ENCODE measurements at places on chromosomes 5 and 9. TPM values are rescaled to one million over a fixed set of nuclear protein-coding genes. Genes with fewer than 3 reads are reported as not detected.

GRCh38 chr9:108672475-108673190 is 183.2 kb downstream of the ACTL7B start:
- no peaks in the 10 kb centered on the region for H3K36me3 ChIP-seq
- H3K4me3 ChIP-seq: no peak overlapping the region
- H3K4me1 ChIP-seq: peaks cover 3% of the 10 kb centered on the region
- no peak overlapping the region for H3K27ac ChIP-seq
- DNase-seq: no peak

The NRG2 gene
- total RNA-seq: not detected

- H3K27me3 ChIP-seq: no peaks in the 10 kb centered on the region
- no peak overlapping the region for H3K4me3 ChIP-seq
- no peak for DNase-seq
These were observed 1164.3 kb upstream of the DMAC1 start for GRCh38 chr9:8963885-8964284.

DNA sequence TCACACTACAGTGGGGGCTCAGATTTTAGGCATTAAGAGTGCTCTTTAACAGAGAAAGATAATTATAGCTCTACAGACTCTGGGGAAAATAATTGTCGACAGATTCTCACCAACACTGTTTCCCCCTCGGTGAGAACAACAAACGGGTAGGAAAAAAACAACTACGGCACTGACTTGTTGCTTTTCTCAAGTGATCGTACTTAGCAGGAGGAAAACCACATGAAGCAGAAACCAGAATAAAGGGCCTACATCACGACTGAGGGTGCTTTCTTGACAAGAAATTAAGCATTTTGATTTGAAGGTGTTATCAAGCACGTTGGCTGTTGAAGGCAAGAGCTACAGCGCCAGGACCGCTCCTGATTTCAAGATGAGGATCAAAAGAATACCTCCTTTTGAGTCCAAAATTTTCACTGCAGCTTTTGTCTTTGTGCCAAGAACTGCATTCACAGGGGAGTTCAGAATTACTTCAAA is 27.2 kb upstream of the CER1 start:
- peaks cover 17% of the 10 kb centered on the region for H3K27me3 ChIP-seq
- no peak for DNase-seq
- H3K4me1 ChIP-seq: peaks cover 3% of the 10 kb centered on the region
- H3K4me3 ChIP-seq: no peak overlapping the region
- no peaks in the 10 kb centered on the region for H3K36me3 ChIP-seq

DNA sequence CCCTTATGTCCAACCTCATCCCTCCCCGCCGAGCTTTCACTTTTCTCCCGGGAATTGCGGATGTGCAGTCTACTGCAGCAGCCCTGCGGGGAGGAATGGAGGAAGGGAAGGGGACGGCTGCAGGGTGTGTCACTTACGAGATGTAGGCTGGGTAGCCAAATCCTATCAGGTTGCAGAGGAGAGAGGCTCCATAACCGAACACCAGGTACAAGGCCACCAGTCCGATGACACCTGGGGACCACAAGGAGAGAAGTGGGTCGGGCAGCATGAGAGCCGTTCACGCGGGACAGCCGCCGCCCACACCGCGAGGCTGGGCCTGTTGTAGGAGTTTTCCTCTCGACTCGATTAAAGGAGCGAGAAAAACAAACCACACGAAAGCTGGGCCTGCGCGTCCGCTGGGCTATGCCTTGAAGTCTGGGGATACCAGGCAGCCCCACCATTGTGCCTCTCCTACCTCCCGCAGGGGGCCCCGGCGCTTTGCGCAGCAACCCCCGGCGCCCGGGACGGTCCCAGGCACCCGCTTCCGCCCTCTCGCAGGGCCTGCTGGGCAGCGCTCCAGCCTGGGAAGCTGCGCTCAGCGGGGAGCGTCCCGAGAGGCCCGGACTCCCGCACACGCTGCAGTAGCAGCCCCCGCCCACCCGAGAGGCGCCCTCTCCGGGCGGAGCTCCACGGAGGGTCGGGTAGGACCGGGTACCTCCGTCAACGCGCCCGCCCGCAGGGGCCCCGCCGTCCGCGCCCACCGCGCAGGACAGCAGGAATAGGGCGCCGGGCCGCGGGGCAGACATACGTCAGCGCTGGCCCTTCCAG is 798 bp downstream of the REEP5 start:
- peak overlapping the region; percentile 96 for H3K4me3 ChIP-seq
- no peaks in the 10 kb centered on the region for H3K27me3 ChIP-seq
- peak overlapping the region; percentile 80 for H3K27ac ChIP-seq

The PPWD1 gene
- 69.7 TPM for total RNA-seq

DNA sequence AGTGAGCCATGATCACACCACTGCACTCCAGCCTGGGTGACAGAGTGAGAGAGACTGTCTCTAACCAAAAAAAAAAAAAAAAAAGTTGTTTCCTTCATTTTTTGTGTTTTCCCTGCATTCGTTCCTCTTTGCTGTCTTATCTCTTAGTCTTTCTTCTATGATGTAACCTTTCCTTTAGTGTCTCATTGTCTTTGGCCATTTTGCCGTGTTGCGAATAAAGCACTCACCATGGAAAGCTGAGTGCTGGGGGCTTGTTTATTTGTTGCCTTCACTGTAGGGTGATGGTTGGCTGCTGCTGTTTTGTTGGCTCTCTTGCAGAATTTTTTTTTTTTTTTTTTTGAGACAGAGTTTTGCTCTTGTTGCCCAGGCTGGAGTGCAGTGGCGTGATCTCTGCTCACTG is 7.7 kb downstream of the EHMT1 start:
- H3K27ac ChIP-seq: no peak overlapping the region
- DNase-seq: no peak
- no peak overlapping the region for H3K4me3 ChIP-seq
- H3K4me1 ChIP-seq: peaks cover 59% of the 10 kb centered on the region

DNA sequence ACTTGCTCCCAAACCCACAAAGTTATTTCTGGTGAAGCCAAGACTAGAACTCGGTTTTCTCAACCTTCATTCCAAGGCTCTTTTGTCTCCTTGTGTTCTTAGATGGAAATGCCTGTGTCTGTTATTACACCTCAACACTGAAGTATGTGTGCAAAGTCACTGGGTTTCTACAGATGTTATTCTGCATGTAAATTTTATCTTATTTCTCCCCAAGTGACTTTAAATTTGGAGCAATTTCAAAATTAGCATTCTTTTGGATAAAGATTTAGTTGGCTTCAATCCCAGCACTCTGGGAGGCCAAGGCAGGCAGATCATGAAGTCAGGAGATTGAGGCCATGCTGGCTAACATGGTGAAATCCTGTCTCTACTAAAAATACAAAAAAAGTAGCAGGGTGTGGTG is 104.4 kb upstream of the GNA14 start:
- no peaks in the 10 kb centered on the region for H3K27me3 ChIP-seq
- H3K4me3 ChIP-seq: no peak overlapping the region
- no peak for DNase-seq
- no peaks in the 10 kb centered on the region for H3K4me1 ChIP-seq

DNA sequence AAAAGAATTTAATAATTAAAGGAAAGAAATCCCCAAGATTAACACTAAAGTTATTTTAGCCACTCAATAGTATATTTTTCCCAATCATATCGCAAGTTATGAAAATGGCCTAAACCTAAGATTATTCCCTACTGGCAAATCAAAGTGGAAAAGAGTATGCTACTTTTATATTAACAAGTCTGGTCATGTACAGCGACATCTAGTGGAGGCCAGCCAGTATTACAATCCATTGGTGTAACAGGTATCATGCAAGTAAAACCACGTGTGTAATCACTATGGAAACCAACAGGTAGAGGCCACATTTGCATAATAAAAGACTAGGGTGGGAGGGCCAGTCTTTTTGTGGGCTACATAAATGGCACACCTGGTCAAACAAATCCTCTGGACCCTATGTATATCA is 976.4 kb upstream of the CDH9 start:
- H3K4me3 ChIP-seq: no peak overlapping the region
- H3K36me3 ChIP-seq: no peaks in the 10 kb centered on the region
- H3K4me1 ChIP-seq: no peaks in the 10 kb centered on the region
- H3K27me3 ChIP-seq: no peaks in the 10 kb centered on the region
- H3K27ac ChIP-seq: no peak overlapping the region

DNA sequence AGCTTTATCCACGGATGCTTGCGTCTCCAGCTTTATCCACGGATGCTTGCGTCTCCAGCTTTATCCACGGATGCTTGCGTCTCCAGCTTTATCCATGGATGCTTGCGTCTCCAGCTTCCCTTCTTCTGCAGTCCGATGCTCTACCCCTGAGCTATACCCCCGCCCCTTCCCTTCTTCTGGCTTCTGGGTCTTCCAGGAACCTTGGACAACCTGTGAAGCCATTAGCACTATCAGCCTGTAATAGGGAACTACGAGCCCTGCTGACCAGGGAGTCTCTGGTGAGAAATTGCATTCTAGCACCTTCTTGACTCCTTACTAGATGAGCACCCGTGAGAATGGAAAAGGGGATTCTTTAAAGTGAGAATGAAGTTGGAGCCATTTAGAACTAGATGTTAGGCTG is 39.1 kb upstream of the SH3PXD2B start:
- H3K27me3 ChIP-seq: peaks cover 27% of the 10 kb centered on the region
- no peaks in the 10 kb centered on the region for H3K4me1 ChIP-seq
- no peaks in the 10 kb centered on the region for H3K36me3 ChIP-seq
- DNase-seq: no peak
- H3K27ac ChIP-seq: no peak overlapping the region

The PDCD1LG2 gene
- total RNA-seq: 2.1 TPM

GRCh38 chr5:65066387-65067146 is 297.8 kb downstream of the CWC27 start:
- H3K27me3 ChIP-seq: no peaks in the 10 kb centered on the region
- H3K27ac ChIP-seq: peak overlapping the region; percentile 60
- no peaks in the 10 kb centered on the region for H3K36me3 ChIP-seq
- no peak for DNase-seq

DNA sequence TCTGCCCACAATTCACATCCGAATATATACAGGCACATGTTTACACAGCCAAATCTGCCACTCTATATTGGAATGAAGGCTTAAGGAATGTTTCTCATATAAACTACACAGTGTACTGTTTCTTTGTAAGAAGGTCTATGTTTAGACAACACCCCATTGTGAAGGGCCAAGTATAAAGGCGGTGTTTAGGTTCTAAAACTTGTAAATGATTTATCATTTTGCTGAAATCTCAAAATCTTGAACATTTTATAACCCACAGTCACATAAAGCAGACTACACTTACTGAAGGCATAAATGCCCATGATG is 94.0 kb downstream of the ZNF608 start:
- no peak for DNase-seq
- H3K36me3 ChIP-seq: peaks cover 7% of the 10 kb centered on the region
- peaks cover 49% of the 10 kb centered on the region for H3K4me1 ChIP-seq
- H3K4me3 ChIP-seq: peak overlapping the region; percentile 84

DNA sequence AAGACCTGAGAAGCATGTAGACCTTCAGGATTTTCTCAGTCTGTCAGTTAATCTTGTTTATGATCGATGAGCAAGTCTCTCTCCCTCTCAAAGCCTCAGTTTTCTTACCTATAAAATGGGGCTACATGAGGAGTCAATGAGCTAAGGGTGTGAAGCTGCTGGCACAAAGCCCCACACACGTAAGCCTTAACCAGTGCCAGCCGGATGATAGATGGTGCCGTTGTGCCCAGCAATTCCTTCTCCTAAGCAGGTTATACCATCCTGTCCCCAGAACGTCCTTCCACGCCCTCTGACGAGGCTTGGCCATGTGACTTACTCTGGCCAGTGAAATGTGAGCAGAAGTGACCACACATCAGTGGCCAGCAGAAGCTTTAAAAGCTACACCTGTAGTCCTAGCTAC is 179.0 kb downstream of the C9orf50 start:
- H3K36me3 ChIP-seq: no peaks in the 10 kb centered on the region
- H3K27ac ChIP-seq: no peak overlapping the region
- H3K4me1 ChIP-seq: peaks cover 18% of the 10 kb centered on the region
- peaks cover 56% of the 10 kb centered on the region for H3K27me3 ChIP-seq
- no peak for DNase-seq

DNA sequence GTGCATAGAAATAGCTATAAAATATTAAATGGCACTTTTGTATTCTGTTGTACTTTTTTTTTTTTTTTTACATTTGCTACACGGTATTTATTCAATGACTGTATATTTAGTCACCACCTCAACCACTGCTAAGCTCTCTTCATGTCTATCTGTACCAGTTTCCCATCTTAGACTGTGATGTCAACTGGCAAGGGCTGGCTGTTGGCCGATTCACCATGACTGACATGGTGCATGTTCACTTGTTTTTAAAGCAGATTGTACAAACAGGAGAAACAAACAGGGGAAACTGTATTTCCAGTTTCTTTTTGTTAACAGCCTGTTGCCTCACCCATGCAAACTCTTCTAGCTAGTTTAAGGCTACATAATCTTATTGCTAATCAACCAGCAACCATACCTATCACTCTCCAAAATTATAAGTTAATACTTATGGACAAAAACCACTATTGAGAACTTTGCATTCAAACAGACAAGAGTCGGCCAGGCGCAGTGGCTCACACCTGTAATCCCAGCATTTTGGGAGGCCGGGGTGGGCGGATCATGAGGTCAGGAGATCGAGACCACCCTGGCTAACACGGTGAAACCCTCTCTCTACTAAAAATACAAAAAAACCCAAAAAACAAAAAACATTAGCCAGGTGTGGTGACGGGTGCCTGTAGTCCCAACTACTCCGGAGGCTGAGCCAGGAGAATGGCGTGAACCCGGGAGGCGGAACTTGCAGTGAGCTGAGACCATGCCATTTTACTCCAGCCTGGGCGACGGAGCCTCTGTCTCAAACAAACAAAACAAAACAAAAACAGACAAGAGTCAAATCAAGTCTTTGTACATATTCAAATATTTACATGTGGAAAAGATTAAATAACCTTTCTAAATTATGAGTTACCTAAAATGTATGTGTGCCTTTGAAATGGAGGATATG is 13.2 kb downstream of the ZFAND5 start:
- peaks cover 11% of the 10 kb centered on the region for H3K4me1 ChIP-seq
- H3K27me3 ChIP-seq: no peaks in the 10 kb centered on the region
- H3K27ac ChIP-seq: no peak overlapping the region
- H3K36me3 ChIP-seq: peaks cover 47% of the 10 kb centered on the region

DNA sequence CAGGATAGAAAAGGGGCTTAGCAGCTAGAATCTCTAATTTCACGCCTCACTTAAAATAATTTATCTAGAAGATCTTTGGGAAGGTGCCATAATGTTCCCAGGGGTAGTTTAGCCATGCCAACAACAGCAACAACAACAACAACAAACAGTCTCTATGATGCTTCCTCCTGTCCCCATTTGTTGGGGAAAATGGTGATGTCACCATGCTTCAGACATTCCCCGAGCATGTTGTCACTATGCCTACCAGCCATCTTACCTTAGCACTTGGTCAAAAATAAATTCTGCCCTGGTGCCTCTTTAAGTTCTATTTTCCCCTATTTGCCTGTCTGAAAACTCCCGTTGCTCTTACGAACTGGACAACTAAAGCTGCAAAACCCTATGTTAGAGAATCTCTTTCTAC is 76.6 kb downstream of the KCNN2 start:
- peaks cover 19% of the 10 kb centered on the region for H3K27me3 ChIP-seq
- H3K4me3 ChIP-seq: no peak overlapping the region
- peaks cover 3% of the 10 kb centered on the region for H3K4me1 ChIP-seq
- H3K27ac ChIP-seq: no peak overlapping the region
- DNase-seq: no peak

Data from activated B cell treated with CpG ODN at 0.5 μM for 24 hours (primary cell).